ENCODE measurements at places on chromosomes 3 and 15.

GRCh38 chr3:187935623-187936156 is 190.4 kb upstream of the BCL6 start:
- no peak for DNase-seq

- no peak for DNase-seq
Observed at GRCh38 chr15:68518785-68519430, 59.9 kb upstream of the CORO2B start.

DNA sequence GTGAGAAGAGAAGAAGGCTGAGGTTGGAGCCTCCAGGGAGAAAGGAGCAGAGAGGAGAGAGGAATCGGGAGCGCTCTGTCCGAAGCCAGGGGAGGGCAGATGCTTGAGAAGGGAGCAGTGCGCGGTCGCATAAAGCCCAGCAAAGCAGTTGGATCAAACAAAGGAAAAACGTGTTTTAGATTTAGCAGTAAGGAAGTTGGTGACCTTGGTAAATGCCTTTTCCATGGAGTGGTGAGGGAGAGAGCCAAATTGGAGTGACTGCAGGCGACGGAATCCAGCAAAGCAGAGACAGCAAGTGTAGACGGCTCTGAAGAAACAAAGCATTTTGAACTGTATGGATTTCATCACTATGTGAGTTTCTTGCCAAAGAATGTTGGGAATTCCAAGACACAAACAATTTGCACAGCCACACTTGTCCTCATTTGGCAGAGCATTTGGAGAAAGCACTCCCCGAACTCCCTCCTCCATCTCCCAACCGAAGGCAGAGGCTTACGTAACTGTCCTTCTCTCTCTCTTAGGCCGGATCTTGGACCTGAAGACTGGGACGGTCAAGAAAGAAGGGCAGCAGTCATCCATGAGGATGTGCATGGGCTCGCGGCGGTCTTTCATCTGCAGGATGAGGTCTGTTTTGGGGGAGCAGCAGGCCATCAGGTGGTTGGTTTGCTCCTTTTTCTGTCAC is 103.6 kb downstream of the ARNT2 start:
- DNase-seq = peak; percentile 60

DNA sequence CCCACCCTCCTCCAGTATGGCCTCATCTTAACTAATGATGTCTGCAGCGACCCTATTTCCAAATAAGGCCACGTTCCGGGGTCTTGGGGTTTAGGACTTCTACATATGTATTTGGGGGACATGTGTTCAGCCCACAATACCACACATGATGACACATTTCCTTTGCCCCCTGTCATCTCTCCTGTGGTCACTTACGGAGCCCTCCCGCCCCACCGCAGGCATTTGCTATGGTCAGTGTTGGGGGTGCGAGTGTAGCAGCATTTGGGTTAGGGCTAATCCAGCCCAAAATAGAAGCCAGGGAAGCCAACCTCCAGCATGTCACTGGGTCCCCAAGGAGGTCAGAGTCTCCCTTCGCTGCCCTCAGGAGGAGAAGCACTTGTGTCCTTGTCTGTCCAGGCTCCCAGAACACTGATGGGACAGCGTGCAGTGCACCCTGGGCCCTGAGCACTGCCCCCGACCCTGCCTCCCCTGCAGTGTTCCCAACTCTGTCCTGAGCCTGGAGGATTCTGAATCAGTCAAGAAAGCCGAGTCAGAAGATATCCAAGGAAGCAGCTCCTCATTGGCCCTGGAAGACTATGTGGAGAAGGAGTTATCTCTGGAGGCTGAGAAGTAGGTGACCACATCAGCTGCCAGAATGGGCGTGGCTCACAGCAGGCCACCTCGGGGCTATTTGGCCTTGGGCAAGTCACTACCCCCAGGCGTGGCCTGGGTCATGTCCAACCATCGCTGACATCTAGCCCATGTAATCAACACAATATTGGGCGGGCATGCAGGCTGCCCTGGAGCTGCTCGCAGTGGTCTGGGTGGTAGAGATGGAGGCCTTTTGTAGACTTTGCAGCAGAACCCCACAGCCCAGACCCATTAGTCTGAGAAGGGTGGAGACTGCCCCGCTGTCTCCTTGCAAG is 46.9 kb upstream of the FGD5 start:
- no peak for DNase-seq

- peak; percentile 65 for DNase-seq
Observed at GRCh38 chr15:43776718-43777266, at the start of gene ELL3. ELL3 (minus strand) TSS chr15:43776966; CDS start chr15:43776901, 65 bp downstream.

DNA sequence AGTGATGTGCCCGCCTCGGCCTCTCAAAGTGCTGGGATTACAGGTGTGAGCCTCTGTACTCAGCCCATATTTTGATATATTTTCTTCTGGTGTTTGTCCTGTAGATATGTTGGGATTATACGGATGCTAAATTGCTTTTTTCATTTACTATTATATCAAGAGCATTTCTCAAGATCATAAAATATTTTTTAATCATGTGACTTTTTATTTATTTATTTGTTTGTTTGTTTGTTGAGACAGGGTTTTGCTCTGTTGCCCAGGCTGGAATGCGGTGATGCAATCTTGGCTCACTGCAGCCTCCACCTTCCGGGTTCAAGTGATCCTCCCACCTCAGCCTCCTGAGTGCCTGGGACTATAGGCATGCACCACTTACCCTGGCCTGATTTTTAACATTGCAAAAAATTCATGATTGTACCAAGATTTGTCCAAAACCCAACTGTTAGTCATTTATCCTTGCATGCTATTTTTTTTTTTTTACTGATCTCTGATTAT is 2.7 kb upstream of the PXK start:
- DNase-seq = no peak

DNA sequence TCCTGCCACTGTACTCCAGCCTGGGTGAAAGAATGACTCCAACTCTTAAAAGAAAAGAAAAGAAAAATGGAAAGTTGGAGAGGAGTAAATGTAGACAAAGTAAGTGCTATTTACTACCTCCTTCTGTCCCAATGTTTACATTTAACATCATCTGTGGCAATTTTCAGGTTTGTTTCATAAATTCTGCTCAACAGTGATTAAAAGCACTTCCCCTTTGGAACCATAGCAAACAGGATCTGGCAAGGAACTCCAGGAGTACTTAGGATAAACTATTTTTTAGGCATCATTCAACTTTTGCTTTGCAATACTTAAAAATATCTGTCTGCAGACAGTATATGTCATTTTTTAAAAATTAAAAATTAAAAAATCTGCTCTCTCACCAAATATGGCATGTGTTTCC is 5.5 kb upstream of the CX3CR1 start:
- no peak for DNase-seq

DNA sequence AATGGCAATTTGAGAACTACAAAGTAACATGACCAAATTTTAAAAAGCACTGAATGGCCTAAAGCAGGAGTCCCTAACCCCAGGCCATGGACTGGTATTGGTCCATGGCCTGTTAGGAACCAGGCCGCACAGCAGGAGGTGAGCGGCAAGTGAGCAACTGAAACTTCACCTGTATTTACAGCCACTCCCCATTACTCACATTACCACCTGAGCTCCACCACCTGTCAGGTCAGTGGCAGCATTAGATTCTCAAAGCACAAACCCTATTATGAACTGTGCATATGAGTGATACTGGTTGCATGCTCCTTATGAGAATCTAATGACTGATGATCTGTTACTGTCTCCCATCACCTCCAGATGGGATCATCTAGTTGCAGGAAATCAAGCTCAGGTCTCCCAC is 48.8 kb downstream of the SENP7 start:
- DNase-seq = no peak

- DNase-seq = no peak
Observed at GRCh38 chr3:197798863-197799262, 7.8 kb downstream of the LRCH3 start.
